MCF 10A (cell line): ENCODE measurements at places on chromosomes 1 and 21.

- no peak overlapping the region for H3K27ac ChIP-seq
- no peak overlapping the region for H3K4me3 ChIP-seq
- H3K27me3 ChIP-seq: peaks cover 12% of the 10 kb centered on the region
- H3K36me3 ChIP-seq: peaks cover 9% of the 10 kb centered on the region
- DNase-seq: no peak
These were observed 2.7 kb downstream of the TMEM200B start for GRCh38 chr1:29120947-29121485.

- no peak for DNase-seq
- H3K27ac ChIP-seq: no peak overlapping the region
- no peaks in the 10 kb centered on the region for H3K36me3 ChIP-seq
- H3K27me3 ChIP-seq: no peaks in the 10 kb centered on the region
- H3K4me1 ChIP-seq: peaks cover 7% of the 10 kb centered on the region
These were observed 663.5 kb downstream of the NCAM2 start for GRCh38 chr21:21661741-21662140.

DNA sequence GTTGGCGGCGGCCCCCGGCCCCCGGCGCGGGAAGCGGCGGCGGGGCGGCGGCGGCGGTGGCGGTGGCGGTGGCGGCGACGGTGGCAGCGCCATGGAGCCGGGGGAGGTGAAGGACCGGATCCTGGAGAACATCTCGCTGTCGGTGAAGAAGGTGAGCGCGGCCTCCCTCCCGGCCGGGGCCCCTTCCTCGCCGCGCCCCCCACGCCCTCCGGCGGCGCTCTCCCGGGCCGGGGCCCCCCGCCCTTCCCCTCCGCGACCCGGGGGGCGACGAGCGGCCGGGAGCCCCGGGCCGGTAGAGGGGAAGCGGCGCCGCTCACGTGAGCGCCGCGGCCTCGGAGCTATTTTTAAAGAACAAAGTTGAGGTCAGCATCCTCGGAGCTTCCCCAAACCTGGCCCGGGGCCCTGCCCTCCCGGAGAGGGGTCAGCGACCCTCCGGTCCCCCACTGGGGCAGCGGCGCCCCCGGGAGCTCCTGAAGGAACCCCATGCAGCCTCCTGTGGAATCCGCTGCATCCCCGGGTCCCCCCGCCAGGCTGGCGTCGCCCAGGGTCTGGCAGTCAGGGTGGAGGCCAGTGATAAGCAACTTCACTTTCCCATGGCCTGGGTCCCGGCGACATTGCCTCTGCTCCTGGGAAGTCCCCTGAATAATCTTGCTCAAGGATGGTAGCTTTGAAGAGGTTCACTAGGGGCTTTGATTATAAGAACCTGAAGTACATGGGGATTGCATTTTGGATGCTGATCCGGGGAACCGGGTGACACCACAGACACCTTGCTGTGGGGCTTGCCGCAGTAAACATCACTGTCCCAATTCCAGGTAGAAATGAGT is 560 bp downstream of the PLEKHM2 start:
- H3K36me3 ChIP-seq: peaks cover 9% of the 10 kb centered on the region
- H3K27ac ChIP-seq: peak overlapping the region; percentile 99
- no peak for DNase-seq
- H3K4me1 ChIP-seq: peaks cover 39% of the 10 kb centered on the region

DNA sequence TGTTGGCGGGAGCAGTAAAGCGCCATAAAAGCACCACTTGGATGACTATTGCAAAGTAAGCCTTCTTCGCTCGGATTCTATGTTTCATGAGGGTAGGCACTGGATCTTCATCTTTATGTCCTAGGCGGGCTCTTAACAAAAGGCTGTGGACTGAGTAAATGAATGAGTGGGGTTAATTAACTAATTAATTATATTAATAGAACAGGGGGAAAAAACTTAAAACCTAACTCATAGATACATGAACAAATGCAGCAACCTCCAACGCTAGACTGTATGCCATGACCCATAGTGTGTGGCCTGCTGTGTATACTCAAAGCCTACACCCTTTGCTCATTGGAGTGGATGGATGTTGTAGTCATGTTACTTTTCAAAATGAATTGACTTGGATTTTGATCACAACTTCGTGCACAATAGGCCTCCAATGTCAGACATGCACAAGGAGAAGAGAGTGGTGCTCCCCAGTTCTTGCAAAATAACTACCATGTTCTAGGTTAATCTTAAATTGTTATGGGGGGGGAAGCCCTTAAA is 417 bp upstream of the GFI1 start:
- no peak overlapping the region for H3K27ac ChIP-seq
- H3K4me1 ChIP-seq: peaks cover 6% of the 10 kb centered on the region
- no peaks in the 10 kb centered on the region for H3K36me3 ChIP-seq
- DNase-seq: no peak
- no peak overlapping the region for H3K4me3 ChIP-seq
- H3K27me3 ChIP-seq: peaks cover 22% of the 10 kb centered on the region

DNA sequence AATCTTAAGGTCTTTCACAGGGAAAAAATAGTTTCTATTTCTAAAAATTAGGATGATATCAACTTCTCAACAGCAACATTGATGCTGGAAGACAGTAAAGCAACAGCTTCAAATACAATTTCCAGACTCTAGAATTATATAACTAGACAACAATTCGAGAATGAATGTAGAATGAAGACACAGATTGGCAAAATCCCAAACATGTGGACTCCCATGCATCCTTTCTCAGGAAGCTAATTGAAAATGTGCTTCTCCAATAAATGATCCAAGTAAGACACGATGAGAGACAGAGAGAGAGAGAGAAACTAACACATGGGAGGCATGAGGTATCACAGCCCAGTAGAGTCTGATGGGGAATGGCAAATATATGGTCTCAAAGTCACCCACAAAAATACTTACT is 21.5 kb upstream of the SIM2 start:
- H3K36me3 ChIP-seq: no peaks in the 10 kb centered on the region
- no peak for DNase-seq
- H3K4me3 ChIP-seq: no peak overlapping the region
- H3K27ac ChIP-seq: no peak overlapping the region

GRCh38 chr21:43881283-43881682 is 16.3 kb downstream of the AGPAT3 start:
- peaks cover 27% of the 10 kb centered on the region for H3K4me1 ChIP-seq
- H3K36me3 ChIP-seq: peaks cover 22% of the 10 kb centered on the region
- DNase-seq: no peak
- H3K27me3 ChIP-seq: no peaks in the 10 kb centered on the region
- H3K27ac ChIP-seq: no peak overlapping the region

DNA sequence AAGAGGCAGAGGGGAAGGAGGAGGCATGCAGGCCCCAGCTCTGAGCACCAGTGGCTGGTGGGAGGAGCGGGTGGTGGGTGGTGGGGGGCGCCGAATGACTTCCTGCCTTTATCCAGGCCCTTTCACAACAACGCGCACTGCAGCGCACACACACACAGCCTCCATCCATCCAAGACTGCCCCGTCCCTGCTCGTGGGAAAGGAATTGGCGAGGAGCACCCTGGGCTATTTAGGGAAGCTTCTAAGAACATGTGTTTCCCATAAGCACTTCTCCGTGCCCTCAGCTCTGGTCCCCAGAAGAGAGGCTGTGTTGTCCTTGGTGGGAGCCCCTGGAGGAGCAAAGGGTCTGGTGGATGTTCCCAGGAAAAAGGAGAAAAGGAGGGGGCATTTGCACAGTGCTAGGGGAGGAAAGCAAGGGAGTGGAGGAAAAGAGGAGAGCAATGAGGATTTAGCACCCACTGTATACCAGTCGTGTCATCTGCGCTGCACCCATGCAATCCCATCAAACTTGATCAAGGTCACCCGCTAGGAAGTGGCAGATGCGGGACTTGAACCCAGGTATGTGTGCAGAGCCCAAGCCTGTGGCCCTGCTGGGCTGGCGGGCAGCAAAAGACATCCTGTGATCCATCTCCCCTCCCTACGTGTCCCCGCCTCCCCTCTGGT is 28.1 kb downstream of the EPHA2 start:
- DNase-seq: no peak
- peaks cover 100% of the 10 kb centered on the region for H3K36me3 ChIP-seq
- peaks cover 38% of the 10 kb centered on the region for H3K4me1 ChIP-seq
- H3K27ac ChIP-seq: no peak overlapping the region
- H3K4me3 ChIP-seq: no peak overlapping the region

DNA sequence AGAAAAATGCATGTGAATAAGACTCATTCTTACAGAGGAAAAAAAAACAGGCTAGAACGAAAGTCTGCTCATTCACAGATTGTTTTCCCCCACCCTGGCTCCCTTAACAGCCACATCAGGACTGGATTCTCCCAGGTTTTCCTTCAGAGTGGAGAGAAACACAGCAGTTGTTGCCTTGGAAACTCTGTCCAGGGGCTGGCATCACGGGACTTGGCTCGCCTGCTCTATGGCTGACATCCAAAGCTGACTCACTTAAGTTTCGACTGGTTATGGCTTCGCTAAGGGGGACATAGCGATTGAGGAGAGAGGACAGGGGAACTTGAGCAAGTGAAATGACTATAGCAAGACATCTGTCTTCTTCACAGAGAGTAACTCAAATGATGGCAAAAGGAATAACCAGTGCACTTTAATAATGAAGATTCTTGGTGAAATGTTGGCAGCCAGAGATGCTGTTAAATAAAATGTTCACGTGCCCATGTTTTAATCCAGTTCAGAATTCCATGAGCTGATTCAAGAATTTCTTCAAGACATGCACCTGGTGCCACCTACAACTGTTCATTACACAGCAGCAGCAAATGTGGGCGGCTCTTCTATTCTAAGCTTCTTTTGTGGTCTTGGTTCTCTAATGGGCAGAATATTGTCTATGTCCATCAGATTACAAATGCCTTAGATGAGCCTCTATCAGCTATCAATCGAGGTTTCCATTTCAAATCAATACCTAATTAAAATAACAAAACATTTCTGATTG is 21.8 kb downstream of the MIS18A start:
- peak; percentile 78 for DNase-seq
- H3K27ac ChIP-seq: peak overlapping the region; percentile 36
- peaks cover 23% of the 10 kb centered on the region for H3K4me1 ChIP-seq
- peaks cover 11% of the 10 kb centered on the region for H3K36me3 ChIP-seq
- no peak overlapping the region for H3K4me3 ChIP-seq

DNA sequence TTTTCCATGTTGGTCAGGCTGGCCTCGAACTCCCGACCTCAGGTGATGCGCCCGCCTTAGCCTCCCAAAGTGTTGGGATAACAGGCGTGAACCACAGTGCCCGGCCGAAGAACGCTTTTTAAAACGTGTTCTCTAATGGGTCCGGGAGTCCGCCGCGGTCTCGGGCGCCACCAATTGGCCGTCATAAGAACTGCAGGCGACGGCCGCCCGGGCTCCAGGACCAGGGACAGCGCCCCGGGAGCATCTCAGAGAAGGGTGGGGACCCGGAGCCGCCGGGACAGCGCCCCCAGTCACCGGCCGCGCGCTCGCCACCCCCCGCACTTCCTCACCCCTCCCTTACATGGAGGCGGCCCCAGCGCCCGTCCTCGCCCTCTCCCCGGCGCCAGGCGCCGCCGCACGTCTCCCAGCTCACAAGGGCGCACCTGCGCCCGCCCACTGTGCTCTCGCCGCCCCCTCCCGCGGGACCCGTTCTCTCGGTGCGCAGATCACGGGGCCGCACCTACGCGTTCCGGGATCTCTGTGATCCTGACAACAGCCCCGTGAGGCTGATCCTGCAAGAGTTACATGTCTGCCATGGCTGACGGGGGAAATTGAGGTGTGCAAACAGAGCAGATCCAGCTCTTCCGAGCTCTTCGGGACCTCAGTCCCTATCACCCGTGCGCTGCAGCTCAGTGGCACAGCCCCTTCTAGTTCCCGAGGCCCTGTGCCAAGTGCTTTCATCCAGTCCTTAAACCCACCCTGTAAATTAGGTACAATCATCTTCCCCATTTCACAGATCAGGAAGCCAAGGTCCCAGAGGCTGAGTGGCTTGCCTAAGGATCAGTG is 9.8 kb downstream of the RAP1GAP start:
- DNase-seq: peak; percentile 62
- H3K4me3 ChIP-seq: peak overlapping the region; percentile 35
- H3K4me1 ChIP-seq: no peaks in the 10 kb centered on the region
- peaks cover 29% of the 10 kb centered on the region for H3K27me3 ChIP-seq

DNA sequence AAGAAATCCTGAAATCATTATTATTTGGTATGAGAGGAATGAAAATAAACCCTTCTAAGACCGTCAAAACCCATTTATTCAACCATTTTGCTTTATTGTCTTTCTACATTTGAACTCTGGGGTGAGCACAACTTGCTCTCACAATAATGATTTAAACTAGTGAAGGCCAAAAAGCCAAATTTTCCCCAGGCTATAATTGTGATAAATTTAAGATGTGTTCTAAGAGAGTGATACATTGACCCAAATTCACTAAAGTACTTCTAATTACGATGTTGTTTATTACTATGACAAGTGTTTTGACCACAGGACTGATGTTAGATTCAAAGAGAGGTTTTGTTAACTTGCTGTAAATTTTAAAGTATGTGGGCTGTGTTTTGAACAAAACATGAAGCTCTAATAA is 670.9 kb upstream of the NR5A2 start:
- H3K27ac ChIP-seq: no peak overlapping the region
- DNase-seq: no peak
- H3K27me3 ChIP-seq: no peaks in the 10 kb centered on the region

DNA sequence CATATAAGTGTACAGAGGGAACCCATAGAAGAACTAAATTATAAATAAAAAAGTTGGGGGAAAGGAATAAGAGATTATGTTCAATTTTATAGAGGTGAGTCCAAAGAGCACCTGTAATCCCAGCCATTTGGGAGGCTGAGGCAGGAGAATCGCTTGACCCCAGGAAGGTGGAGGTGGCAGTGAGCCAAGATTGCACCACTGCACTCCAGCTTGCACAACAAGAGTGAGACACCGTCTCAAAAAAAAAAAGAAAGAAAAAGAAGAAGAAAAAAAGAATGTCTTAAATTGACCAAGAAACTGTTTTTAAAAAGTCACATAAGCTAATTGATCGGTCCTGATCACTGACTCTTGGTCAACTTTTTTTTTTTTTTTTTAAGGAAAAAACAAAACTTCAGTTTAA is 19.1 kb upstream of the ATF3 start:
- peaks cover 6% of the 10 kb centered on the region for H3K4me1 ChIP-seq
- peaks cover 38% of the 10 kb centered on the region for H3K27me3 ChIP-seq
- no peak overlapping the region for H3K4me3 ChIP-seq
- no peaks in the 10 kb centered on the region for H3K36me3 ChIP-seq
- H3K27ac ChIP-seq: no peak overlapping the region
- DNase-seq: peak; percentile 78

DNA sequence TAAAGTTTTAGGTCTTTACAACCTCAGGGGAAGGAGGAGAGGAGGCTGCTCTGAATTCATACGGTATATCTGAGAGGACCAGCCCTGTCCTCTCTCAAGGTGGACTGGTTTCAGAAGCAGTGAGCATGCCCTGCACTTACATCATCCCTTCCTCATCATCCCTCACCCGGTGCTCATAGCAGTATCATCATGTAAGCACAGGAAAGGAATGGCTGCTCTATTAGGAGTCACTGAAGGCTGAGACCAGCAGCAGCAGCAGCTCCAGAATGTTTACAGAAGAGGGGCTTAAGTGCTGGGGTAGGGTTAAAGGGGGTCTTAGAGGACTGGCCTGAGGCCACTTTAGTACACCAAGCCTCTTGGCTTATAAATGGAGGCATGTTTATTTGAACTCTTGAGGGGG is 185.9 kb downstream of the AK5 start:
- H3K4me1 ChIP-seq: no peaks in the 10 kb centered on the region
- H3K27ac ChIP-seq: no peak overlapping the region
- H3K27me3 ChIP-seq: peaks cover 11% of the 10 kb centered on the region
- no peak overlapping the region for H3K4me3 ChIP-seq

- no peak for DNase-seq
- no peak overlapping the region for H3K27ac ChIP-seq
- H3K4me3 ChIP-seq: no peak overlapping the region
- H3K4me1 ChIP-seq: no peaks in the 10 kb centered on the region
These were observed 3.3 kb upstream of the TRPM2 start for GRCh38 chr21:44349847-44350772.

GRCh38 chr1:25074351-25075227 is 144.5 kb upstream of the RUNX3 start:
- H3K27me3 ChIP-seq: no peaks in the 10 kb centered on the region
- no peak overlapping the region for H3K27ac ChIP-seq
- H3K36me3 ChIP-seq: peaks cover 6% of the 10 kb centered on the region
- H3K4me1 ChIP-seq: no peaks in the 10 kb centered on the region
- no peak for DNase-seq
